ENCODE measurements at places on chromosomes 7 and 10.

- no peak for DNase-seq
Measured at GRCh38 chr10:132883391-132883881, 58.9 kb downstream of the CFAP46 start.

- DNase-seq: no peak
Measured at GRCh38 chr10:86508217-86508616, 13.4 kb downstream of the WAPL start.

DNA sequence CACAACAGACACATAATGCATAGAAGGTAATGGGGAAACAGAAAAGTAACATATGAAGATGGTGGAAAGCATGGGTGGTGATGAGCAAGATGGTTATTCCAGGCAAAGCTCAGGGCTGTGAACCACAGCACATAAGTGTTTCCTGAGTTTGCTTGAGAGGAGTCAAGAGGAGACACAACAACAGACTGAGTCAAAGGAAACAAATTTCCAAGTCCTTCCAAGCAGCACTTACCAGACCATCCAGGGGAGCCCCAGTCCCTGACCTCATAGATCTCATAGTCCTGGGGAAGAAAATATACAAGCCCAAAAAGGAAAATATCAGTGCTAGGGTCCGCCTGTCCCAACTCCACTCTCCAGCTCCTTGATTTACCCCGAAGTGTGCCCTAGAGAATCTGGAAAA is 216.6 kb upstream of the FZD1 start:
- no peak for DNase-seq

DNA sequence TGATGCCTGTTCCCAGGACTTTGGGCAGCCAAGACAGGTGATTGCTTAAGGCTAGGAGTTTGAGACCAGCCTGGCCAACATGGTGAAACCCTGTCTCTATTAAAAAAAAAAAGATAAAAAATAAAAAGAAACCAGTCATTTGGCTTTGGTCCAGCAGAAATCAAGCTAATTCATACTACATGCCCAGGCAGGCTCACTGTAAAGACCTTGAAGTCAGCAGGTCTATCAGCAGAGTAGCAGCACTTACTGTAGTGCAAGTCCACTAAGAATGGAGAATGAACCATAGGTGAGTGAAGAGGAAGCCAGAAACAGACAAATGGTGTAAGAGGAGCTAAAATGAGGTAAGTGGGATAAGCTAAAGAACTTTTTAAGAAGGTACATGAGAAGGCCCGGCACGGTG is 24.7 kb downstream of the PSPH start:
- DNase-seq: no peak

DNA sequence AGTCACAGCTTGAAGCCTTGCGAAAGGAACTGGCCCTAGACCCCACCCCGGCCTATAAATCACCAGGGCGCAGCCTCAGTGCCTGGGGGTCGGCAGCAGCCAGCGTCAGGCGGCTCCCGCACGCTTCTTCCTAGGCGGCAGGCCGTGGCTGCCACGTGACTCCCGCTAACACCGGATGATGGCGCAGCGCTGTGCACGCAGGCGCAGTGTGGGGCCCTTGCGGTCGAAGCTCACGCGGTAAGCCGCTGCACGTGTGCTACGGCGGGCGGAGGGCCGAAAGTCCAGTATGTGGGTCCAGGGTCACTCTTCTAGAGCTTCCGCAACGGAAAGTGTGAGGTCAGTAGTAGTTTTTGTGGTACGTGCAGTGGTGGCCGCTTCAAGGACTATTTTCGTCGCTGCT is at the start of gene STK31:
TSS of gene STK31 (plus strand) at position 220 of the 400 bp plus-strand sequence. CDS start at position 287, 67 bp downstream.
- no peak for DNase-seq

DNA sequence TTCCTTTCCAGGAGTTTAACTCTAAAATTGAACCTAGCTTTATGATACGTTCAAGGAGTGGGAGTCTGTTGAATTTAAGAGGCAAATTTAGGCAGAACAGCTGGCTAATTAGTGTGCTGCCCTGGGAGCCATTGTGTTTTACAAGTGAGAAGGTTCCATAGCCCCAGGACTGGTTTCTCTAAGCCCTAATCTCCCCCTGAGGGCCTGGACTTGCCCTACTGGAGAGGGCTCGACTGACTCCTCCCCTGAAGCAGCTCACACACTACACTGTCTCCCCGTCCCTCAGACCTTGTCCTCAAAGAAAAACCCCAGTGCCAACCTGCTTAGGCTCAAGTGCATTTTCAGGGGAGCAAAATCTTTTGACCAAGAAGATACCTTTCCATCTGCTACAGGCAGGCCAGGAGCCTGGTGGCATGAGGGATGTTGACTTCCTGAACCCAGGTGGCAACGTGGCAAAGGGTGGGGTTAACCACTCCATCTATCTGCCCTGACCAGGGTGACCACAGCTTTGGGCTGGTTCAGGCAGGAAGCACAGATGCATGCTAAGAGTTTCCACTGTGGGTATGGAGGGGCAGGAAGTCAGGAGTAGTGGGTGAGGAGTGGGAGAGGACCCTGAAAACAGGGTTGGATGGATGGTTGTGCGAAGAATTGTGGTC is 68.9 kb upstream of the CARD11 start:
- no peak for DNase-seq

- no peak for DNase-seq
Measured at GRCh38 chr7:96901822-96902445, 103.4 kb upstream of the DLX6 start.

- DNase-seq: no peak
Measured at GRCh38 chr7:151459726-151460473, 20.0 kb upstream of the CRYGN start.

GRCh38 chr7:92121681-92122080 is 12.6 kb downstream of the CYP51A1 start:
- no peak for DNase-seq

- DNase-seq: no peak
Measured at GRCh38 chr10:121608469-121609190, 10.4 kb upstream of the FGFR2 start.

DNA sequence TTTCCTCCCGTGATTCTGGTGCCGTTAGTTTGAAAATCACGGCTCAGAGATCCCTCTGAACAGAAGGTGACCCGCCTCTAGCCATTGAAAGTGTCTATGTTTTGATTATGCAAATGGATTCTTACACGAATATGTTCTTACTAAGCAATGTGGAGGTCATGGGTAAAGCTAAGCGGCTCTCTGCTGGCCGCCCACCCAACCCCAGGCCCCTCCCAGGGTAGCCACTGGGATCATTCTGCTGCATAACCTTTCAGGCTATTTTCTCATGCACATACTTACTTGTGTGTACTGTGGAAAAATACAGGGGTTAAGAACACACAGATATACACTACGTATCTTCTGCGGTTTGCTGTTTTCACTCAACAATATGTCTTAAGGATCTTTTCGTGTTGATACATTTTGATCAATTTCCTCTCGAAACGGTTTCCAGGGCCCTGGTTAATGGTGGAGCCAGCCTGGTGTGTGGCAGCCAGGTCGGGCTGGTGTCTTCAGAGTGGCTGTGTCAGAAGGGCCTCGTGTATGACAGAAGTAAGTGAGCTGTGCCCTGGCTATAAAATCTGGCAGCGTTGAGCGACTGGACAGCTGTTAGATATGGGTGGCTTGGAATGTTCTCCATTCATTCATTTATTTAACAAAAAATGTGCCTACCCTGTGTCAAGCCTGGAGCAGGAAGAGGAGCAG is 29.9 kb downstream of the ZNF783 start:
- DNase-seq: no peak

GRCh38 chr10:43046288-43046991 is 30.4 kb upstream of the RET start:
- DNase-seq: no peak

DNA sequence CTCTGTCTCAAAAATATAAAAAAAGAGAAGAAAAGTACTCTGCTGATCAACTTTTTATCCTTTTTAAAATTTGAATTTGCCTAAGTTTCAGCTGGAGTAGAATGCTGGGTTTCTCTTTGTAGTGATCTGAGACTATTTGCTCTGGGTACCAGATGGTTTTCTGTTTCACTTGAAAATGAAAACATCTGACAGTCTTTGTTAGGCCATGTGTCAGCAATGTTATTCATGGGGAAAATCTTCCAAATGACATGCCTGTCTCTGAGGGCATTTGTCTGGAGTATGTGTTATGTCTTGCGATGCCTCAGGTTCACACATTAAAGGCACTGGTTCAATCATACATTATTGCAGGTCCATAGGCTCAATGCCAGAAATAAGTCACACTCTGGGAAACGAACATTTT is 175.3 kb upstream of the TMEM229A start:
- no peak for DNase-seq

DNA sequence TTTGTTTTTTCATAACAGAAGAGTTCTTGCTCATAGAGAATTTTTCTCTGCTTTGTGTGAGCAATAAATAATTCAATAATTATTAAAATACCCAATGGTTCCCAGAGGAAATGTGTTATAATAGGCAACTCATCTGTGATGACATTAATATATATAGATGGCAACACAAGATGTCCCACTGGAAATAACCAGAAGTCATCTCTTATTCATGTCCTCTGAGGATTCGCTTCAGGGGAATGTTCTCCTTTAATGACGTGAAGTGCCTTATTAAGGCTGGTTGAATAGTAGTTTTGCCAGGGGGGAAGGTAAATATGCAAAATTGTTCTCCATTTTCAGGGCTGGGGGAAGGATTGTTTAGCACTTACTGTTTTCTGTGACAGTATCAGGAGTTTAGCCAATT is 3.1 kb downstream of the SLC39A12 start:
- DNase-seq: no peak

GRCh38 chr7:50706469-50706937 is 76.2 kb downstream of the GRB10 start:
- no peak for DNase-seq

- DNase-seq: no peak
Measured at GRCh38 chr10:79979976-79980687, 31.2 kb upstream of the SFTPD start.

GRCh38 chr10:125868372-125868975 is 12.6 kb downstream of the DHX32 start:
- no peak for DNase-seq

- DNase-seq: no peak
Measured at GRCh38 chr10:43284341-43284910, 17.6 kb upstream of the RASGEF1A start.

GRCh38 chr10:127302343-127302742 is 106.0 kb upstream of the INSYN2A start:
- DNase-seq: no peak

- DNase-seq: no peak
Measured at GRCh38 chr7:151920488-151920887, 35.8 kb upstream of the GALNTL5 start.

DNA sequence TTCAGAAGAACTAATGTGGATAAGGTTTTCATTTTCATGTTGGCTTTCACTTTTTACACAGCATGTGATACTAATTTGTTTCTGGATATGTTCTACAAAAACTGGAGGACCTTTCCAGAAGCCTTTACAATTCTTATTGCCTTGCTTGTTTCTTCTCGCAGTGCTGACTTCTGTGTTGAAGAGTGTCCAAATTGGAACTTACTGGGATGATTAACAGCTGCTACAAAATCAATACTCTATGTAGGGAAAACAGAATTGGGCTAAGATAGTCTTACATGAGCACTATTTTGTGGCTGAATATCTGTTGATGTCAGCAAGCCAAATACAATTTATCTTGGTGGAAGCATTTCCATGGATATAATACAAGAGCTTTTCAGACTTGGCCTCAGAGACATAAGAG is 351.2 kb downstream of the DGKB start:
- DNase-seq: no peak

- no peak for DNase-seq
Measured at GRCh38 chr7:44976040-44976745, 2.6 kb downstream of the MYO1G start.

GRCh38 chr7:97513326-97513725 is 218.6 kb upstream of the TAC1 start:
- DNase-seq: no peak

DNA sequence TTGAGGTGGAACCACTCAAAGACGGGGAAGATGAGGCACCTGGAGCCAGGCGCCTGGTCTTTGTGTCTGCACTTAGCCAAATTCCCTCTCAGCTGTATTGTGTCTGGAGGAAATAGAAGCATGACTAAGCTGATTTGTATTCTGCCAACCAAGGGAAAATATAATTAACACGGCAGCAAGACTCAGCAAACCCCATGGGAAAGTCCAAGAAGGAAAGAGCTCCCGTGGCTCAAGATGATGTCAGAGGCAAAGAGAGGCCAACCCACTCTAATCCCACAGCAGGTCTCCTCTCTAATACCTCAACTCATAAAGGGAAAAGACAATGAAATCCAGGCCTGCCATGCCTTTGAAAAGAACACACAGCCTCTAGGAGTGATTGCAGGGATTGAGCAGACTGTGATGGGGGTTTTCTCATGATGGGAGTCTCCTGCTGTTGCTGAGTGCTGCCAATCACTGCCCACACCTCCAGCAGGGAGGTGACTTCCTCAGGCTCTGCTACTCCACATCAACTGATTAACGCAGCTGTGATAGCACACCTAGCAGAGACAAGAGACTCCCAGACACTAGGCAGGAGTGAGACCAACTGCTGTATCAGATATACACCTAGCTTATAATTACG is 255.5 kb upstream of the C7orf33 start:
- no peak for DNase-seq

- no peak for DNase-seq
Measured at GRCh38 chr10:11074536-11075267, 57.0 kb downstream of the CELF2 start.

DNA sequence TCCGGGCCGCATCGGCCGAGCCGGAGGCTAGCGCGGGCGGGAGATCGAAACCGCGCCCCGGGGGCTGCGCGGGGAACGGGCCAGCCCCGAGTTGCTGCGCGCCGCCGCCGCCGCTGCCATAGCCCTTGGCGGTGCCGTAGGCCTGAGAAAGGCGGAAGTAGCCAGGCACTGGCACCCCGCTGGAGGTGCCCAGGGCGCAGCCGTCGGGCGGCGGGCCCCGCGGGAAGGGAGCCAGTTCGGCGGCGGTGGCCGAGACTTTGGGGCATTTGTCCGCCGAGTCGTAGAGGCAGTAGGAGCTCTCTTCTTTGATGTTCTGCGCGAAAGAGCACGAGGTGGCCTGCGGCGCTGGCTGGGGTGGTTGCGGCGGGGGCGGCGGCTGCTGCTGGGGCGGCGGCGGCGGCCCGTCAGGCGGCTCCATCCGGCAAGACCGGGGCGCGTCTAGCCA is 587 bp downstream of the HOXA10 start:
- DNase-seq: no peak

- no peak for DNase-seq
Measured at GRCh38 chr10:78755063-78755701, 313.6 kb upstream of the ZMIZ1 start.

GRCh38 chr7:120645966-120646365 is 212.0 kb downstream of the TSPAN12 start:
- no peak for DNase-seq
